Left lung (tissue), 14 donors: ENCODE measurements at places on chromosomes 7 and 10. TPM values are rescaled to one million over a fixed set of nuclear protein-coding genes. Genes with fewer than 3 reads are reported as not detected.

DNA sequence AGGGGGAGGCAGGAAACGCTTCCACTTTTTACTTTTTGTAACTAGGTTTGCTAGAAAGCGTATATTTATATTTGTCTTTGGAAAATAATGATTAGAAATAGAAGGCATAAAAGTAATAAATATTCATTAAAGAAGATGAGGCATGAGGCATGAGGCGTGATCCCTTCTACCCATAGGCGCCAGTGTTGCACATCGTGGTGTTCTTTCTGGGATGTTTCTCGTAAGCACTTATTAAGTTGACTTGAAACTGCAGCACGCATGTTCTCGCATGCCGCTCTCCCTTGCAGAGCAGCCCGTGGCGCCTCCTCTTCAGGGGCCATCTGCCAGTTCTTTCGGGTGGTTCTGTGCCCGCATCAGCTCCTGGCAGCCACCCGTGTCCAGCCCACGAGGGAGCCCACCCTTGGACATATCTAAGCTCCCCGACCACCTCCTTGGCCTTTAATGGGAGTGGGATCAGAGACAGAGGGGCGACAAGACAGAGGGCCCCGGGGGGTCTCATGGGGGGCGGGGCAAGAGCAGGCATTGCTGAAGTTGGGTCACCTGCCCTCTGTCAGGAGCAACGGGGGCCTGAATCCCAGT is 28.5 kb upstream of the CSGALNACT2 start:
- no peak for DNase-seq

The COPS6 gene
- total RNA-seq, result 74.2 TPM

- DNase-seq, result peak; percentile 40
These were observed 439 bp upstream of the EMX2 start for GRCh38 chr10:117541909-117542705.

The COL26A1 gene
- not detected for total RNA-seq

The CCT6A gene
- 127 TPM for total RNA-seq

The CRYGN gene
- total RNA-seq, result not detected

- no peak for DNase-seq
These were observed 247.4 kb downstream of the ELFN1 start for GRCh38 chr7:1917221-1918062.

The ZNF33A gene
- 29.9 TPM for total RNA-seq

The GBX1 gene
- not detected for total RNA-seq

The KCNH2 gene
- 0.82 TPM for total RNA-seq

The HYAL4 gene
- not detected for total RNA-seq

The ACBD7 gene
- total RNA-seq, result 1.3 TPM

The NEUROD6 gene
- not detected for total RNA-seq

The NOS3 gene
- 12.1 TPM for total RNA-seq

The ANKRD7 gene
- total RNA-seq, result 0.58 TPM

The CCDC172 gene
- total RNA-seq, result not detected

GRCh38 chr7:116464375-116464774 is 35.2 kb upstream of the CAV2 start:
- no peak for DNase-seq

DNA sequence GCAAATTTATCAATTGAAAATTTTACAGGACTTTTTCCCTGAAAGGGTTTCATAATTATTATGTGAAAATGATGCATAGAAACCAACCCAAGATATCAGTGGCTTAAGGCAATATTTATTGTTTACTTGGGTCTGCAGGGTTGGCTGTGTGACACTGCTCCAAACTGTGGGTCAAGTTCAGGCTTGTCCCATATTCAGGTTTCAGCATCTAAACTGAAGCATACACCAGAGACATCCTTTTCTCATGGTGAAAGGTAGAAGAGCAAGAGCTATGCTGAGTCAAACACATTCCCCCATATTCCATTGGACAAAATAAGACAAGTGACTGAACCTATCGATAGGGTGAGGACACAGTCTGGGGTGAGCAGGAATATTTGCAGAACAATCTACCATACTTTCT is 110.9 kb downstream of the MAPK8 start:
- DNase-seq, result no peak

The COL17A1 gene
- 2.1 TPM for total RNA-seq

- DNase-seq, result no peak
These were observed 112.2 kb downstream of the KIF20B start for GRCh38 chr10:89813546-89813945.

The INPP5F gene
- 18.6 TPM for total RNA-seq

- DNase-seq, result no peak
These were observed 600.5 kb downstream of the MAGI2 start for GRCh38 chr7:78852951-78853350.

The CFAP70 gene
- 0.87 TPM for total RNA-seq

DNA sequence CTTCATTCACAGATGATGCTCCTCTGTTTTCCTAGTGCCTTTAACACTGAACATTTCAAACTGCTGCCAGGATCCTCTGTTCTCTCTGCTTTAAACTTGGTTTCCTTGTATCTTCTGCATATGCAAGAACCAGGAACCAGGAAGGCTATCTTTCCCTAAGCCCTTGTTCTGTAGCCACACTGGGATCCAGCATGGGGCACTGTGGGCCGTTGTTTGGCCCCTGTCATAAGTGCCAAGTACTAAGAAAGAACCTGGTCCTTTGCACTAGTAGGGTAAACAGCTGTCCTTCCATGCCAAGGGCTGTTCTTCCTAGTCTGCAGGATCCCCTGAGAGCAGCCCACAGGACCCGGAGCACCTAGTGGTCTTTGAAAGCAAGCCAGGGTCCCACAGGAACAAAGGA is 49.0 kb upstream of the TRIM8 start:
- no peak for DNase-seq

- DNase-seq, result no peak
These were observed 85.4 kb downstream of the MKX start for GRCh38 chr10:27660268-27660667.

DNA sequence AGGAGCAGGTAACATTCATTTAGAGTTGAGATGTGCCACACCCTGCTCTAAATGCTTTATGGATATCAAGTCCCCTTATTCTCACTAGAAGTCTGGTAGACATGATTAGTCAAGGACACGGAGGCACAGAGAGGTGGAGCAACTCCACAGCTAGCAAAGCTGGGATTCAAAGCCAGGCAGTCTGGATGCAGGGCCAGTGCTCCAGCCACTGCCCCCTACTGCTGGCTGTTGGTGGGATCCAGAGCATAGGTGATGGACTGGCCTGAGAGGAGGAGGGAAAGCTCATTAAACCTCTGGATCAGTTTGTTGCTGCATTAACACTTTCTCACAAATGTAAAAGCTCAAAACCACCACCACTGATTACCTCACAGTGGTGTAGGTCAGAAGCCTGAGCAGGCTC is 22.6 kb upstream of the KBTBD2 start:
- DNase-seq, result no peak

The GPR15LG gene
- not detected for total RNA-seq

GRCh38 chr7:105719395-105719794 is 138.1 kb upstream of the EFCAB10 start:
- no peak for DNase-seq

The PTPRN2 gene
- total RNA-seq, result 4.0 TPM

The CALCR gene
- not detected for total RNA-seq

The SDK1 gene
- total RNA-seq, result 13.5 TPM
